ENCODE measurements at places on chromosomes 7 and 10.

GRCh38 chr10:56298941-56299340, 62.1 kb downstream of the ZWINT start:
- DNase-seq: no peak

DNA sequence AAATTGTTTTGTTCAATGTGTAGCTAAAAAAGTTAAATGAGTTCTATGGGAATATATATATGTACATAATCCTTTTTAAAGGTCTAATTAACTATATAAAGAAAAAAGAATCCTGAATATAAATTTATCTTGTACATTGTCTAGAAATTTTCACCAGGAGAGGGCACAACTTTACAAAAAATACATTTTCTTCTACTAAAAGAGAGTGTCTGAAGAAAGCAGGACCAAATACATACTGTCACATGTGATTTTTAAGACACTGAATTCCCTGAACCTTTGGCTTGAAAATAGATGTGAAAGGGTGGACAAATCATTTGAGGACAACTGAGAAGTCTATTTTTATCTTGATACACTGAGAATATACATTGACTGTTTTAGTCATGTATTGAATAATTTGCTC, 204.3 kb downstream of the DGKB start:
- DNase-seq: no peak

DNA sequence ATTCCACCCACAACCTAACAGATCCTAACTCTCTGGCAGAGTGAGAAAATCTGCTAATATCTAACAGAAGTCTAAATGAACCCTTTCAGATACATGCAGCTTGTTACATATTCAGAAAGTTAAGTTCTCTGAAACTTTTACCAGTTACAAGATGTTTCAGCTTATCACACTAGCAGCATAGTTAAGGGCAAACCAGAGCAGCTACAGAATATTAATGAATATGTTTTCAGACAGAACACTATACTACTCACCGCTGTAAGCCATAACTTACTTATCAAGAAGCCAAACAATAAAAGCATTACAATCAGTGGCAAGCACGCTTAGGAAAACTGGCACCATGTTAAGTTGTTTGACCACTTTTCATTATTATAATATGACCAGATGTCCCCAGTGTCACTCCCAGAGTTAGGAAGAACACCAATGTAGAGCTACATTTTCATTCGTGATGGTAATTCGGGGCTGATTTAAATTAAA, 2.7 kb downstream of the ITGB1 start:
- no peak for DNase-seq

- DNase-seq: no peak
Observed at GRCh38 chr10:48943096-48943495, 3.5 kb upstream of the LRRC18 start.

- no peak for DNase-seq
Observed at GRCh38 chr10:86979977-86980448, 11.7 kb downstream of the ADIRF start.

DNA sequence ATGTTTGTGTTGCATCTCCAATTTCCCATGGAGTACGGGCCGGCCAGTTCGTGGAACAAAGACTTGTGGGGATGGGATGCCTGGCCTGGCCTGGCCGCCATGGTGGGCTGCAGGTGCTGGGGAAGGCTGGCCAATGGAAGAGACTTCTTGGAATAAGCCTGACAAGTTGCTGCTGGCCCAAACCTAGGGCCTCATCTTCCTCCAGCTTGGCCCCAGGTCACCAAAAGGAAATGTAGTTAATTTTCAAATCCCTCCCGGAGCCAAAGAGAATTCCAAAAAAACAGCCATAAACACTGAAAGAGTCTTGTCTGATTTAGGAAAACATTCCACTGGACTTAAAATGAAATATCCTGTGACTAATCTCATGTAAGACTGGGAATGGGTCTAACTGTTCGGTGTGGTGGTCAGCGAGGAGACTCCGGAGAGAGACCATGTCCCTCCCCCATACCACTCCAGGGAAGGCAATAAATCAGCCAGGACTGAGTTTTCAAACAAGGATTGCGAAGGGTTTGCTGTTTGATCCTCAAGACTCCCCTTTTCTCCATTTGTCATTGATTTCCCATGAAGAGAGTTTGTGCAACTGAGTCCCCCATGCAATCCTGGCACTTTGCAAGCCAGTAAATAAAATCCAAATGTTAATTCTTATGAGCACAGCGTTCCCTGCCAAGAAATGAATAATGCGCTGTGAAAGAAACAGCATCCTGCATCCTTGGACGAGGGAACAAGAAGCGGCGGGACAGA, 128.7 kb upstream of the HABP2 start:
- DNase-seq: no peak

GRCh38 chr7:5218564-5219360, 28.7 kb downstream of the WIPI2 start:
- DNase-seq: no peak

- DNase-seq: peak; percentile 48
Observed at GRCh38 chr7:97025983-97026714, 1.5 kb upstream of the DLX5 start.

GRCh38 chr7:151352512-151352911, 10.9 kb downstream of the NUB1 start:
- no peak for DNase-seq

DNA sequence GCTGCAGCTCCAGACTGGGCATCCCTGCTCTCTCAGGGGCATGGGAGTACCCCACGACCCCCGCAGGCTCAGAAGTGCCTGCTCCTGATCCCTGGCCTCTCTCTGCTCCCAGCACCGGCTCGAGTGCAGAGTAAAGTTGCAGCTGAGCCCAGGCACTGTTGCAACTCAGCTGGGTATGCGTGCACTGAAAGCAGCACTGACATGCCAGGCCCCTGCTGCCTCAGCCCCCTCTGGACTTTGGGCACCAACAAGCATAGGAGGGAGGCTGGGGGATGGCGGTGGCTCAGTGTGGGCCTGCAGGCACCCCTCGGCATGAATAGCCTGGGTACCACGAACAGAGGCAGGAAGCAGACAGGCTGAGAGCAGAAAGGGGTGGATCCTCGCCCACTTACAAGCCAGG, 295.3 kb downstream of the GRM8 start:
- DNase-seq: no peak

DNA sequence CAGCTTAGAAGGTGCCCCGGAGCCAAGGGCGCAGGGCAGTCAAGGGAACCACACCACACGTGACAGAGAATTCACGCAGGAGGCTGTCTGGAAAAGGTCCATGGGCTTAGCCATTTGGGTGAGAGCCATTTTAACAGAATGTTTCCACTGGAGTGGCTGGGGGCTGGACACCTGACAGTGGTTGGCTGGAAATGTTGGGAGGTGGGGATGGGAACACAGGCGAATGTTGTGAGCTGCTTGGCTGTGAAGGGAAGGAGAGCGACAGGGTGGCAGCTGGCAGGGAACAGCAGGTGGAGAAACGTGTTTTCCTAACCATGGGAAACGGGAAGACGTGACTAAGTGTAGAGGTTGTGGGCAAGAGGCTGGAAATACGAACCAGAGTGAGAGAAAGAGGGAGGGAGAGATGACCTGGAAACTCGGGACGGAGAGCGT, 100.5 kb upstream of the ZNF32 start:
- no peak for DNase-seq

- no peak for DNase-seq
Observed at GRCh38 chr7:43876976-43877745, 7.8 kb upstream of the MRPS24 start.

GRCh38 chr10:108597657-108598319, 1325.5 kb downstream of the XPNPEP1 start:
- no peak for DNase-seq

- DNase-seq: no peak
Observed at GRCh38 chr7:107450970-107451369, 18.9 kb upstream of the GPR22 start.

- no peak for DNase-seq
Observed at GRCh38 chr7:86814661-86815379, 171.1 kb downstream of the GRM3 start.

DNA sequence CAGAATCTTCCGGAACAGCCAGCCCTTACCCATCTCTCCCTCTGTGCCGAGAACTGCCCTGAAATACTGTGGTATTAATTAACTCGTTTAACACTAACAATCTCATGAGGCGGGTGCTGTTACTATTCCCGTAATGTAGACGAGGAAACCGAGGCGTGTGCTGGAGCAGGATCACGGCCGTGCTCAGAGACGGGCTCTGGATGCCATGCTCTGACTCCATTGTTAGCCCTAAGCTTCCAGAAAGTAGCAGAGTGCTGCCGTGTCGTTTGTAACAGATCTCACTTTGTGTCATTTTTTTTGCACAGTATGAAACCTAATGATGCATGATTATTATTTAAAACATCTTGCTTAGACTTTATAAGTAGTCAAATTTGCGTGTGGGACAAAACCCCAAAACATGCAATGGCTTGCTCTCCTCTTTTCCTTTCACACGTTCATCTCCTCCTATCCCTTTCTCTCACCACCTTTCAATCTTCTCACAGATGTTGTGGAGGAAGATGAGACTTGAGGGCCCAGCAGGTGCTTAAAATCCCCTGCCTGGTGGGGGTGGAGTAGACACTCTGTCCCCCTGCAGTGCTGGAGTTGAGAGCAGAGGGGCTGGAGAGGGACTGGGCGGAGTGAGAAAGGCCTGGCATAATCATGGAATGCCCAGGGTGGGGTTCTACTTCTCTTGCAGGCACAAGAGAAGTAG, 482 bp upstream of the ACTR3C start:
- peak; percentile 66 for DNase-seq

DNA sequence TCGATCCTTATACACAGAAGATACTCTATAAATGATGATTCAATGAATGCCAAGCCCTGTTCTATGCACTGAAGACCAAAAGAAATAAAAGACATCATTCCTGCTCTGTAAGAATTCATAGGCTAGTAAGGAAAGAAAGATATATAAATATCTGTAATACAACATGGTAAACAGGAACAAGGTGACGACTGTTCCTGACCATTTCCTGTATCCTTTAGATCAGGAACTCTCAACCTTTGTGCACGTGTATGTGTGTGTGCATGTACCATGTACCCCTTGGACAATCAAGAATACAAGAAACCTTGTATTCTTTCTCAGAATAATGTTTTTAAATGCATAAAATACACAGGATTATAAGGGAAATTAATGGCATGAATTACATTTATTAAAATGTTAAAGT, 7.3 kb upstream of the HK1 start:
- no peak for DNase-seq

DNA sequence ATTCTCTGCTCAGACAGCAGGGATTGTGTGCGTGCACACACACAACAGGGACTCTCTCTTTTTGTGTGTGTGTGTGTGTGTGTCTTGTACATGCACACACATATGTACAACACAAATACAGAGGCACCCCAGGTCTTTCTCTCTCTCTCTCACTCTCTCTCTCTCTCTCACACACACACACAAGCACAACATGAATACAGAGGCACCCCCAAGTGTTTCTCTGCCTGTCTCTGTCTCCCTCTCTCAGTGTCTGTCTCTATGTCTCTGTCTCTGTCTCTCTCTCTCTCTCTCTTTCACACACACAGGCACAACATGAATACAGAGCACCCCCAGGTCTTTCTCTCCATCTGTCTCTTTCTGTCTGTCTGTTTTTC, 746 bp downstream of the NPFFR1 start:
- DNase-seq: no peak

GRCh38 chr7:7739204-7740036, 21.0 kb upstream of the RPA3 start:
- no peak for DNase-seq

GRCh38 chr7:90155206-90155605, 937 bp downstream of the STEAP1 start:
- no peak for DNase-seq

DNA sequence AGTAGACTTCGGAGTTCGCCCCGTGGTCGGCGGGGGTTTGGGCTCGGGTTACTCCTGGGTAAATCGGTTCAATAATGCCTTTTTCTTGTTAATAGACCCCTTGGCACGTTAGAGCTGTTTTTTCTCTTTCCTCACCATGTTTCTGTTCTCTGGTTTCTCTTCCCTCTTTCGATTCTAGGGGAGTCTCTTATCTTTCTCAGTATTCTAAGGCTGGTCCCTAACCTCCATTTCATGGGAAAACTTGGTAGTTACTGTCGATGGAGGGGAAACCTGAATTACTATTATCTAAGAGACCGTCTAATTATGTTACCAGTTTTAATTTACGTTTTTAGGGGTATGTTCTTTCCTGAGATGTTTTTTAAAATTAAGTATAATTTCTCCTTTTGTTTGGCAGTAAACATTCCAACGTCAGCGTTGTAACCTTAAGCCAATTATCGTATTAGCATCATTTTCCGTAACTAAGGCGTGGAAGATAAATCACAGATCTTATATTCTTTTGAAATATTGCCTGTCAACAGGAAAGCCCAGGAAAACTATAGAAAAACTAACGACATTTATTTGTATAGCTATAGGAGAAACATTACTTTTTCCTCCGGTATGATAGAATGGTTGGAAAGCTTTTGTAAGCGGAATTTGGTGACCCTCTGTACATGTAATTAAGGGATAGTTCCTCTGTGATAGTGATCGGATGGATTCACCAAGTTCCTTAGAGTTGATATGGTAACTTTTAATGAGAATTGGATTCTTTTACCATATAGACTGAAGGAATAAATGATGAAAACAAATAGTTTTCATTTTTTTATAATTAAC, 847 bp downstream of the BTAF1 start:
- DNase-seq: no peak

GRCh38 chr7:966291-967069, 8.9 kb downstream of the COX19 start:
- no peak for DNase-seq

- DNase-seq: no peak
Observed at GRCh38 chr10:13698217-13698616, 111.5 kb downstream of the PRPF18 start.

DNA sequence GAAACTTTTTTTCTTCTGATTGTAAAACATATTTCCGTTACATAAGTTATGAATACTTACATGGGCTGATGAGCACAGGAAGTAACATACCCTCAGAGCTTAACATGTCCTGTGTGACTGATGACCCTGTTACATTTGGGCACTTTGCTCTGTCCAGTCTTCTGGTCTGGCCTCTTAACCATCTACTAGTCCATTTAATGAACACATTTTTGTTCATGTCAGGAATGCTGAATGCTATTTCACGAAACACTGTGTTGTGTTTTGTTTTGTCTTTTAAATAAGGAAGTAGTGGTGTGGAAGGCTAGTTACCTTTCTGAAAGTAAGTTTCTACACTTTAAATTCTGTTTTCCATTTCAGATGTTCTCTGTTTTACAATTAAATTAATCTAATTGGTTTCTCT, 77.7 kb downstream of the RBM33 start:
- no peak for DNase-seq
